DMS79 (cell line): ENCODE measurements at places on chromosomes 5 and 9.

- no peak for DNase-seq
Observed at GRCh38 chr9:89705651-89706050, 100.8 kb downstream of the GADD45G start.

DNA sequence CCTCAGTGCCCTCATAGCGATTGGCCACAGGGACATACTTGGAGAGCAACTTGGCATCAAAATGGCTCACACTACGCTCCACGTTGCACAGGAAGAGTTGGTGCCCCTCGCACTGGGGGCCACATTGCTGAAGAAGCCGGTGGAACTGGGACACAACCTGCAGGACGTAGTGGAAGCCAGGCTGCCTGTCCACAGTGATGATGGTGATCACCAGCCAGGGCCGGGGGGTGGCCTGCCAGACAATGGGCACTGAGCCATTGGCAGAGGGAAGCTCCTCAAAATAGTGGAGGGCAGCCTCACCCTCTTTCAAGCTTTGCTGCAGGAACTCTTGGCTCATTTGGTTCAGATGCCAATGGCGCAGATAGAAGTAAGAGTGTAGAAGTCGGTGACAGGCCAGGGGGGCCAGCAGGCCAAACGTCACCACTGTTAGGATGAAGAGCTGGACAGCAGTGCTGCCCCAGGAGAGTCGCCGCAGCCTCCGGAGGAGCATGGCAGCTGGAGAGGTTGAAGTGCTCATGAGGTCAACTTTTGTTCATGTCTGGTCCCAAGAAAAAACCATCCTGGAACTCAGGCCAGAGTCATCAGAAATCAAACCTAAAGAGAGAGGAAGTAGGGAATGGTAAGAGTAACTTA, 41.1 kb upstream of the ALDOB start:
- no peak for DNase-seq

GRCh38 chr9:77304543-77304942, 127.2 kb downstream of the VPS13A start:
- DNase-seq = no peak

DNA sequence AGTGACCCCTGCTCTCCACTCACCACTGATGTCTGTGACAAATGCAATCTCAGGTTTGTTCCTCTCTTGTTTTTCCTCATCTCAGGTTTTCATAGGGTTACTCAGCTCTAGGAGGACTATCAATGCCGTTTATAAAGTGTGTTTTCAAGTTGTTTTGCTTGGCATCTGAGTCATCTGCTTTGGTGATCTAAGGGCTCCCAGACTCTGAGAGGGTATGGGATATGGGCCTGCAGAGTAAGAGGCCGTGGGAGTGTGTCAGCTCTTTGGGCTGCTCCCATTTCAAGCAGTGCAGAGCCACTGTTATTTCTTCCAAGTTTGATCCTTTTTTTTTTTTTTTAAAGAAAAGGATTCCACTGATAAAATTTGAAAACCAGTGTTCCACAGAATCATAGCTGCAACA, 46.3 kb downstream of the NNT start:
- no peak for DNase-seq

GRCh38 chr5:103461243-103461642, 101.3 kb downstream of the NUDT12 start:
- no peak for DNase-seq

- DNase-seq = no peak
Observed at GRCh38 chr9:113464286-113464660, 746 bp downstream of the RGS3 start.

DNA sequence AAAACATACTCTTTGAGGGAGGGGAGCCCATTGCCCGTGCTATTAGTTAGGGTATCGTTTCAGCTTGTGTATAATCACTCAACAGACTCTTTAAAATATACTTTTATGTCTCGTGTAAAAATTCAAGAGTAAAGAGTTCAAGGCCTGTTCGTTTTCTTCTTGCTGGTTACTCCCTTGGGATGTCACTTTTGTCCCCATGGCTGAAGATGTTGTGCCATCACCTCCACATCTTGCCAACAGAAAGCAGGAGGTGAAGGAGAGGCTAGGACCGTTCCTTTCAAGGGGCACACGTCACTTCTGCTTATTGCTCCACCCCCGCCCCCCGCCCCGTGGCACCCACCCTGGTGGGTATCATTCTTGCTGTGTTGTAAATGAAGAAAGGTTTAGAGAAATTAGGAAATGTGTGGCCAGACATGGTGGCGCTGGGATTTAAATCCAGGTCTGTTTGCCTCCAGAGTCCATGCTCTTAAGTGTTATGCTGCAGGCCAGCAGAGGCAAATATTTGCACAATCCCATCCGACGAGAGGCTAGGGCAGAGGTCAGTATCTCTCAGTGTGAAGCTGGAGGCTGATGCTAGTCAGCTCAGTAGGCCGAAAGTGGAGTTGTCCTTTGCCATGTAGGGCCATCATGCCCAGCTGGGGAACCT, 3.0 kb downstream of the MLANA start:
- DNase-seq = no peak

DNA sequence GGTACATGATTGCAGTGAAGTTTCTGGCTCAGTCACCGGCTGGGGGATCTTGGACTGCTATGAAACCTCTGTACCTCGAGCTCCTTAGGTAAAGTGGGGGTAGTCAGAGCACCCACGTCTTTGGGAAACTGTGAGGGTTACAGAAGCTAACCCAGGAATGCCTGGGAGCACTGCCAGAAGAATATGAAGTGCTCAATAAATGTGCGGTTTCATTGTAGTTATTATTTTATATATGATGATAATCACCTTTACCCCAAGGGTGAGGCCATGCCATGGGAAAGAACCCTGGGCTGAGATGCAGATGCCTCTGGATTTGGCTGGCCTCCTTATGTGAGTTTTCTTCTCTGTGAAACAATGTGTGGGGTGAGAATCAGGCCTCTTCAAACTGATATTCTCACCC, 3.7 kb downstream of the NPR3 start:
- DNase-seq = no peak

GRCh38 chr9:105302728-105303127, 58.3 kb downstream of the SLC44A1 start:
- no peak for DNase-seq

- DNase-seq = no peak
Observed at GRCh38 chr5:92980491-92980890, 600.5 kb downstream of the NR2F1-AS1 start.

DNA sequence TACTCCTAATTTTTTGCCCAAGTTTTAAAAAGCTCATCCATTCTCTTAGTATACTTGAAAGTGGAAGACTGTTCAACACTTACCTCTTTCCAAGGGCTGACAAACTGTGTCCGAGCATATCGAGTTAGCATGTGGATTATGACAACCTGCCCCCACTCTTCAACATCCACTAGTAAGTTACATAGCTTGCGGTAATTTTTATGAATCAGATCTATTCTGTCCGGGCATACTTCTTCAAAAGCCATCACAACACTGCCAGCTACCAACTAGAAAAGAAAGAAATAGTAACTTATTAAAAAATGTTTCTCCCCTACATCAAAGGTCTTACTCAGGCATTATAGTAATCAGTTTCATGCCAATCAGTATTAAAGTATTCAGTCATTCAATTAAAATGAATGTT, 78.5 kb downstream of the AP3B1 start:
- no peak for DNase-seq

- no peak for DNase-seq
Observed at GRCh38 chr9:95643619-95644018, 126.8 kb upstream of the PTCH1 start.

DNA sequence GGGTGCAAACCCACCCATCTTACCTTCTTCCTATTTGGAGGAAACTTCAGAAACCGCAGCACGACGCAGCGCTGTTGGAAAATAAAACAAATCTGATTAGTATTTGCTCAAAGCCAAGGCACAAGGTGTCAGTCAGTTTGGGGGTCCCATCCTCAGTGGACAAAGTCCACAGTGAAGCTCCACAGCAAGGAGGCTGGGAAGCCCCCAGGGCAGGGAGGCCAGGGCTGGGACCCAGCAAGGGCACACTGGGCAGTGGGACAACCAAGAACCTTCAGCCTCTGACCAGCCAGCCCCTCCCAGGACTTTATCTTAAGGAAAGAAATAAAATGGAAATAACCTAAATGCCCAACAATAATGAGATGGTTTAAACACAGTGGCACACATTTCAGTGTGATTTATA, 11.3 kb downstream of the IPPK start:
- DNase-seq = no peak

DNA sequence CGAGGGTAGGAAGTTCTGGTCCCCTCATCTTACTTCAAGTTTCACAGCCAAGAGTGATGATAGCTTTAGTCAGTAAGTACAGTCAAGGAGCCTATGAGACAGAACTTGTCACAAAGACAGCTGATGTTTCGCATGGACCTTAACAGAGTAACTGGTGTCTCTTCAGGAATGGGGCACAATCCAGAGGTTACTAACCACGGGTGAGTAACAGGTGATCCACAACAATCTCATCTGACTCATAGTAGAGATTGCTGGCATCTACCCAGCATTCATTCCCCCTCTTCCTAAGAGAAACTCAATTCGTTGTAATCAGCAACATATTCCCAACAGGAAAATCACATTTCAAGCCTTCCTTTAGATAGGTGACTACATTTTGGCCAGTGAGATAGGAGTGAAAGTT, 126.7 kb downstream of the SNX18 start:
- no peak for DNase-seq

- no peak for DNase-seq
Observed at GRCh38 chr5:65820373-65820772, 98.4 kb downstream of the NLN start.

DNA sequence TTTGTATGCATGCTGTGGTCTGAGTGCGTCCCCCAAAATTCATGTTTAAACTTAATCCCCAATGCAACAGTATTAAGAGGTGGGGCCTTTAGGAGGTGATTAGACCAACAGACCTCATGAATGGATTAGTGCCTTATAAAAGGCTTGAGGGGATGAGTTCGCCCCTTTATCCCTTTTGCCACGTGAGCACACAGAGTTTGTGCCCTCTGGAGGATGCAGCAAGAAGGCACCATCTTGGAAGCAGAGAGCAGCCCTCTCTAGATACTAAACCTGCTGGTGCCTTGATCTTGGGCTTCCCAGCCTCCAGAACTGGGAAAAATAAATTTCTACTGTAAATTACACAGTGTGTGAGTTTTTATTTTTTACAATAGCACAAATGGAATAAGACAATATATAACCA, 177.1 kb upstream of the SPRY4 start:
- no peak for DNase-seq

DNA sequence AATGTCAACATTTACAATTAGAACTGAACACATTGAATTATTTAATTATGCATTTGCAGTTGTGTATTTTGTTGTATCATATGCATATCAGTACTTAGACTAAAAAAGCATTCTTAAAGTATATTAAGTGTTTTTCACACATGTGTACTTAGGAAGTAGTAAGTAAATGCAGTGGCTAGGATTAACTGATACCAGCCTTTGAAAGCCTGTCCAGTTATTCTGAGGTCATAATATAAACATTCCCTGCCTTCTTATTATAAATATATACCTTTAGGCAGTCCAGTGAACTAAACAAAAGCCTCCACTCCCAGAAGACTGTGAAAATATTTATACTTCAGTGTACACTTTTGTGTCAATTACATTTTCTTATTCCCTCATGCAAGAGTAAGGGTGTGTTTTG, 83.8 kb downstream of the TLE4 start:
- no peak for DNase-seq

GRCh38 chr9:96618209-96619123, 1.2 kb downstream of the CDC14B start:
- DNase-seq = no peak

- no peak for DNase-seq
Observed at GRCh38 chr5:133129289-133129688, 77.5 kb downstream of the HSPA4 start.

GRCh38 chr5:99590806-99591205, 662.0 kb upstream of the CHD1 start:
- no peak for DNase-seq

DNA sequence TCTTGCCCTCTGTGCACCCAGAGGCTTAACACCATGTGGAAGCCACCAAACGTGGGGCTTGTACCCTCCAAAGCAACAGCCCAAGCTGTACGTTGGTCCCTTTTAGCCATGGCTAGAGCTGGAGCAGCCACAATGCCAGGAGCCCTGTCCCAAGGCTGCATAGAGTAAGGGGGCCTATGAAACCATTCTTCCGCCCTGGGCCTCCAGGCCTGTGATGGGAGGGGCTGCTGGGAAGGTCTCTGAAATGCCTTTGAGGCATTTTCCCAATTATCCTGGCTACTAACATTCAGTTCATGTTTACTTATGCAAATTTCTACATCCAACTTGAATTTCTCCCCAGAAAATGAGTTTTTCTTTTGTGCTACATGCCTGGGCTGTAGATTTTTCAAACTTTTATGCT, 33.8 kb downstream of the CHSY3 start:
- DNase-seq = no peak

- DNase-seq = no peak
Observed at GRCh38 chr9:94672811-94673487, 33.6 kb upstream of the FBP1 start.

GRCh38 chr5:129664336-129664937, 83.5 kb upstream of the MINAR2 start:
- DNase-seq = no peak

DNA sequence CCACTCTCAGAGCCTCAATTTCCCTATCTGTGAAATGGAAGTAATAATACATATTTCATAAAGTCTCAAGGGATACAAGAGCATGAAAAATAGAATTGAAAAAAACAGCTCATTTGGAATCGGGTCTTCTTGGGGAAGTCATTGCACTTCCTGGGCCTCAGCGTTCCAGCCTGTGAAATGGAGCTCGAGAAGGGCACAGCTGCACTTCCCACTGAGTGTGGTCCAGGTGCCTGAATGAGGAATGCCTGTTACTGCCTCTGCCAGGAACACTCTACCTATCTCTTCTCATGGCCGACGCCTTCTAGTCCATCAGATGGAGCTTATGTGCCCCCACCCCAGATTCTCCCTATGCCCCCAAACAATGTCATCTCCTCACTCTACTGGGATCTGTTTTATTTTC, 924 bp upstream of the NEURL1B start:
- DNase-seq = no peak

GRCh38 chr5:122332599-122333555, 20.8 kb downstream of the SNCAIP start:
- no peak for DNase-seq

DNA sequence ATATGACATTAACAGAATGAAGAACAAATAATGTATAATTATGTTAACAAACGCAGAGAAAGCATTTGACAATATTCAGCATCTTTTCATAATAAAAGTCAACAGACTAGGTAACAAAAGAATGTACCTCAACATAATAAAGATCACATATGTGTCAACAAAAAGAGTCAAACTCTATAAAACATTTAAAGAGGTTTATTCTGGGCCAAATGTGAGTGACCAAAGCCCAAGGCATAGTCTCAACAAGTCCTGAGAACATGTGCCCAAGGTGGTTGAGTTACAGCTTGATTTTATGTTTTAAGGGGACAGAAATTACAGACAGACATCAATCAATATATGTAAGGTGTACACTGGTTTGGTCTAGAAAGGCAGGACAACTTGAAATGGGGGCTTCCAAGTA, 19.4 kb downstream of the BTNL8 start:
- no peak for DNase-seq
